GOT3 (cell line): ENCODE measurements at places on chromosomes 3 and 15.

- DNase-seq = no peak
These were observed 222.1 kb downstream of the THSD4 start for GRCh38 chr15:71337197-71337845.

- no peak for DNase-seq
These were observed 67.1 kb downstream of the OXSM start for GRCh38 chr3:25856902-25857518.

DNA sequence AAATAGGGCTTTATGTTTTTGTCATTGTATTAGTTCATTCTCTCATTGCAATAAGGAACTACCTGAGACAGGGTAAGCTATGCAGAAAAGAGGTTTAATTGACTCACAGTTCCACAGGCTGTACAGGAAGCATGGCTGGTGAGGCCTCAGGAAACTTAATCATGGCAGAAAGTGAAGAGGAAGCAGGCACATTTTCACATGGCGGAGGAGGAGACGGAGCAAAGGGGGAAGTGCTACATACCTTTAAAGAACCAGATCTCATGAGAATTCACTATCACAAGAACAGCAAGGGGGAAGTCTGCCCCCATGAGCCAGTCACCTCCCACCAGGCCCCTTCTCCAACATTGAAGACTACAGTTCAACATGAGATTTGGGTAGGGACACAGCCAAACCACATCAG lies 25.6 kb downstream of the CEP63 start:
- no peak for DNase-seq

DNA sequence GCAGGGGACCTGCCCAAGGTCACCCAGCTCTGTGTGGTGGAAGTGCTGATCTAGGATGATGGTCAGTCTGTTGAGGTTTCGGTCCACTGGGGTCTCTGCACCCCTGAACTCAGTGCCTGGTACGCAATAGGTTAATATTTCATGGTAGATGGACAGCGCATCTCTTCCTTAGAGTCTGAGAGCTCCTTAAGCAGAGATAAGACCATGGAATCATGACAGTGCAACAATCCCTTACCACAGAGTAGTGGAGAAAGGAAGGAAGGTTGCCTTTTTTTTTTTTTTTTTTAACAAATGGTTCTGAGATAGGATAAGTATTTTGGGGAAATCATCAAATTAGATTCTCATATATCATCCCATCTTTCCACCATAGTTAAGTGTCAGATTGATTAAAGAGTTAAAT lies 79.8 kb upstream of the SLC6A1 start:
- DNase-seq = no peak

DNA sequence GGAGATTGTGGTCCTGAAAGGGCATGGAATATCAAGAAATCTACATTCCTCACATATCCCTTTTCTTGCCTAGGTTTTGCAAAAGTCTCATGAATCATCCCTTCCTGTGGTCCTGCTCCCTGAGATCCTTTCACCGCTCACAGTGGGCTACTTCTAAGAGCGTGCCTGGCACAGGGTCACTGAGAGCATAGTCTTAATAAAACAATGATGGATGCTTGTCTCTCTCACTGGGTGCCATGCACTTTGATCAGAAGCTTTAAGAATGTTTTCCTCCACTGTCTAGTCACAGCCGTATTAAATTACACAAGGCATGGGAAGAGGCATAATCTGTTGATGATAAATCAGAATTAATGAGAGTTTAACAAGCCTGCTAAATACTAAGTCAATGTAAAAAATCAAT lies 269.7 kb upstream of the ATP10A start:
- no peak for DNase-seq

GRCh38 chr3:146313746-146314111 lies 62.8 kb upstream of the PLSCR4 start:
- DNase-seq = no peak

DNA sequence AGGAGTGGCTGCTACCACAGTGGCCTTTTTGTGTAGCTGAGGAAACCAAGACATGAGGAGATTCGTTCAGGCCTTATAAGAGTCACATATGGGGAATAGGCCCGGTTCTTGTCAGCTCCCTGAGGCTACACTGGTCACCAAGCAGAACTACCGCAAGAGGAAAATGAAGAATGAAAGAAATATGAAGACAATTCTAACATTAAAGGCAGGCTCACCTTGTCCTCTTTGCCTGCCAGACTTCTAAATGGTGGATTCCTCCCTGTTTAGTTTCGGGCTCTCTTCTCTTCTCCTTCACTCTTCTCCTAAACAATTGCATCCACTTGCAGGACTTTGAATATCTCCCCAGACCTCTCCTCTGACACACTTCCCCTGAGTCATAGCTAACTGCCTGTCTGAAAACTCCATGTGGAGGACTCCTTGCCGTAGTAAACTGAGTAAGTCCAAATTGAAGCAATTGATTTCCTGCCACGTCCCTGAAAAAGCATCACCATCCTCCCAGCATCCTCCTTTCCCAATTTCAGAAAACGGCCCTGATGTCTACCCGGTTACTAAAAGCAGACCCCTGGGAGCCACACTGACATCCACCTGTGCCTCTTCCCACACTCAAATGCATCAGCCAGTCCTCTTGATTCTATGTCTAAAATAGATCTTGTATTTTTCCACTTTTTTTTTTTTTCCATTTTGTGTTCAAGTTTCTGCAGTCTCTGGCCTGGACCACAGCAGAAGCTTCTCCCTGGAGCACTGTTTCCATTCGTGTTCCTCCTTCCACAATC lies 30.3 kb upstream of the VEPH1 start:
- no peak for DNase-seq

- DNase-seq = no peak
These were observed 378.6 kb downstream of the NSUN3 start for GRCh38 chr3:94441494-94441847.

DNA sequence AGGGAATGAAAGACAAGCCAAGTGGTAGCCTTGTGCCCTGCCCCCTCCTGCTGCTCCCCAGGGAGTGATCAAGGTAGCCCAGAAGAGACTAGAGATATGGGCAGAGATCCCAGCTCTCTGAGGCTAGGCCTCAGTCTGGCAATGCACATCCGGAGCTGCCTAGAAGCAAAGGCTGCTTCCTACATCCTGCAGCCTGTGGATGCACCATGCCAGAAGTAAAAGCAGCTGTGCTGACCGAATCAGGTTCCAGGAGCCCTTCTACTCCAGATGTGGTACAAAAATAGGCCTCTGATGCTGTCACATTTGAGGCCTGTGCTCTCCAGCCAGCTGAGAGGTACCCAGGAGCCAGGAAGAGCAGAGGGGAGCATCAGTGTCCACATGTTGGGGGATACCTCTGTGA lies 16.0 kb downstream of the TRAIP start:
- no peak for DNase-seq

- DNase-seq = no peak
These were observed 15.2 kb upstream of the GBE1 start for GRCh38 chr3:81776643-81777042.

DNA sequence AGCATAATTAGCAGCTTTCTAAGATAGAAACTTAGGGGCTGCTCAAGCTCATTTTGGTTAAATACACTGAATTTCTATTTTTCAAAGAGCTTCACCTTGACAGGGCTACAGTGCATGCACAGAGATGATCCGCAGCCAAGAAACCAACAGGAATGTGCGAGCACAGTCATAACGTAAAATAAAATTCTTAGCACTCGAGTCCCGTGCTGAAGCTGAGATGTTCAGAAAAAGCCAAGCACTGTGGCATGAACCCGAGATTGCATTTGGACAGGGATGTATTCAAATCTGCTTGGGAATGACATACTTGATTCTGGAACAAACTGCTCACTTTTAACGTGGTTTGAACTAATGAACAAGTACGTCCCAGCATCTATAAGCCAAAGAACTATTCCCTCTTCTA lies 340.3 kb downstream of the FOXP1 start:
- no peak for DNase-seq

GRCh38 chr15:95635666-95636065 lies 694.8 kb upstream of the NR2F2 start:
- DNase-seq = no peak

DNA sequence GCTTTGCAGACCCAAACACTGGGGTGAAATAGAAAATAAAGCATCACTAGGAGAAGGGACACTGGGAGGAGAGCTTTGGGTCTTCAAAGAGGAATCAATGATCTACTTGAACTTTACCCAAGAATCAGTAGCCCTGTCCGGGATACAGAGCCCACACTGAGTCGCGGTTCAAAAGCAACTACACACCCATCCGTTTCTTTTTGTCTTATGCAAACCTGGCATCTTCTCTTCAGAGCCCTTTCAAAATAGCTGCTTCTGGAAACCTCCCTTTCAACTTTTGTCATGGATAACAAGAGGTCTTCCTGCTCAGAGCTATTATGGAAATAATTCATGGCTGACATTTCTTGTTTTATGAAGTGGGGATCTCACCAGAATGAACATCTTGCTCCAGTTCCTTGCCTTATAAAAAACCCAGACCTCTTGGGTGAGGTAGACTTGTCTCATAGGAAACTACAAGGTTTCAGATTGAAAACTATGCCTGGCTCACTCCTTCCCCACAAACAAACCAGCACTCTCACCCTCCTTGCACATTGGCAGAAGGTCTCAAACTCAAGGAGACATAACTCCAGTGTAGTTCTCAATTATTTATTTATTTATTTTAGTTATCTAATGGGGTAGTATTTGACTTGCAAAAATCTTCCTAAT lies 115.1 kb upstream of the ARHGEF3 start:
- no peak for DNase-seq

GRCh38 chr3:67535006-67535405 lies 119.4 kb downstream of the SUCLG2 start:
- DNase-seq = no peak

- no peak for DNase-seq
These were observed 74.5 kb downstream of the RAB7A start for GRCh38 chr3:128800241-128801187.

DNA sequence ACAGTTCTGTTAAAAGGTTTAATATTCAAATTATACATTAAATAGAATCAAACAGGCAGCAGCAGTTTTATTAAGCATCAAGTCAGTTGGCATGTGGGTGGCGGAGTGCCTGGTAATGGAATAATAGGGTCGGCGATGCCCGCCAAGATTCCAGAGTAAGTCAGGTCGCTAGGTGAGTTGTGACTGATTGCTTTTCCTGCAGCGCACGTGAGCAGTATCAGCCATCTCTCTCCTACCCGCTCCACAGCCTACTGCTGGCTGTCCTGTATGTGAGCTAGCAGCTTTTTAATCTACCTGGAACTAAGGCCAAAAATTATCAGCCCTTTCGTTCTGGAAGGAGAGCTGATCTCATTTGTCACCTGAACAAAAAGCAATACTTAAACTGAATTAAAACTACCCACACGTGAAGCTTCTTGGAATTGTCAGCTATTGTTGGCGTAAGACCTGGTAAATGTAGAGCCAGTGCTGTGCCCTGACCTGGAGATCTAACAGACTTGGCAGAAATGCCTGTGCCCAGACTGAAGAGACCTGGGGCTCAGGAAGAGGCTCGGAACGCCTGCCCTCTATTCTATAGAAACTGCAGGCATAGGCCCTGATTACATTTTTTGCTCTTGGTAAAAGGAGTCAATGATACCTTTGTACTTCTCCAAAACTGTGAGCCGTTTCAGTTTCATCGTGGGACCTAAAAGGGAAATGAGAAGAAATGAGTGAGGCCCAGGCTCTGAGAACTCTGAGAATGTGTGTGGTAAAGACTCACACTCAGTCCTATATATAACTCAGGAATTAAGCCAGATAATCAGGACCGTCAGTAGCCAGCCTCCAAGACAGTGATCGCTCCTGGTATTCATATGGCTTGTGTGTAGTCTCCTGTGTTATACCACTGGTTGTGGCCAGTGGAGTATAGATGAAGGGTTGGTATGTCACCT lies 21.9 kb downstream of the IDH3A start:
- no peak for DNase-seq

- no peak for DNase-seq
These were observed 75.5 kb downstream of the ADAMTS9 start for GRCh38 chr3:64612082-64612860.

DNA sequence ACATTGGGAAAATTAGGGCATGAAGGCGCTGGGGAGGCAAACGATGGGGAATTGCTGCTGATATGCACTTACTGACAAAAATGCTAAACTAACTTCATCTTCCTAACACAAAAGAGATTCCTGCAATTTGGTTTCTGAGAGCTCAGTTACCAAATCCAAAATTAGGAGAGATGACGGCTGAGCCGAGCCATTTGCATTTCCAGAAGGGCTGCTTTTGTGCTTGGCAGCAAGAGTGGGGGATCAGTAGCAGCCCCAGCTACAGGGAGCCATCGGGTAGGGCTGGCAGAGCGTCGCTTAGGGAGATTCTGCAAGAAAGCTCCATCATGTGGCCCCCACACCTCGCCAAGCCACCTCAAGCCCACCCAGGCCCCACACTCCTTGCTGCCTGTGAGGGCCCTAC lies 16.1 kb upstream of the DUSP7 start:
- no peak for DNase-seq

- DNase-seq = no peak
These were observed 48.8 kb downstream of the GLB1 start for GRCh38 chr3:33047842-33048834.

GRCh38 chr3:59809710-59810444 lies 760.1 kb upstream of the CFAP20DC start:
- DNase-seq = no peak

GRCh38 chr3:175316799-175317198 lies 457.7 kb downstream of the NAALADL2 start:
- no peak for DNase-seq

- no peak for DNase-seq
These were observed 290.9 kb downstream of the C3orf38 start for GRCh38 chr3:88440701-88441100.

- DNase-seq = no peak
These were observed 32.3 kb downstream of the ZNF710 start for GRCh38 chr15:90033448-90033847.

- DNase-seq = no peak
These were observed 161.3 kb downstream of the EPHB1 start for GRCh38 chr3:134956395-134956794.

GRCh38 chr15:78923015-78923414 lies 21.8 kb downstream of the CTSH start:
- DNase-seq = no peak

DNA sequence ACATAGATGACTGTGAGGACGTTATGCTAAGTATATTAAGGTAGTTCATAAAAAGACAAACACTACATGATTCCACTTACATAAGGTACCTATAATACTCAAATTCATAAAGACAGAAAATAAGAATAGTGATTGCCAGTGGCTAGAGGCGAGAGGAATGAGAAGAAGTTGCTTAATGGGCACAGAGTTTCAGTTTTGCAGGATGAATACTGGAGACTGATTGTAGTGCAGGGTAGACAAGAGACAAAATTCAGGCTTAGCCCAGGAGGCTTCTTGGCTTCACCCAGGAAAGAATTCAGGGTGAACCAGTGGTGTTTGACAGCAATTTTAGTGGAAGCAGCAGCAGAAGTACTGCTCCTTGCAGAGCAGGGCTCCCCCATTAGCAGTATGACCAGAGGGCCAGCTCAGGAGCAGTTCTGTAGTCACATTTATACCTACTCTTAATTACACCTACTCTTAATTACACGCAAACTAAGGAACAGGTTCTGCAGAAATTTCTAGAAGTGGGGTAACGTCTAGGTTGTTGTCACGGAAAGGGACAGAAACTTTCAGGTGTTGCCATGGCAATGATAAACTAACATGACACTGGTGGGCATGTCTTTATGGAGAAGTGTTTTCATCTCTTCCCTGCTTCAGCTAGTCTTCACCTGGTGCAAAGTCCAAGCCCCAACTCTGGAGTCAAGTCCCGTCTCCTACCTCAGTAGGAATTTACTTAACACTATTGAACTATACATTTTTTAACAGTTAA lies 55.2 kb downstream of the TBL1XR1 start:
- DNase-seq = no peak

GRCh38 chr3:9676785-9677184 lies 26.8 kb upstream of the CPNE9 start:
- DNase-seq = no peak
